Cardiac septum (tissue), 1 donor: ENCODE measurements at places on chromosomes 7 and 10.

GRCh38 chr7:100670074-100670473 lies 3.5 kb upstream of the GNB2 start:
- DNase-seq, result no peak

DNA sequence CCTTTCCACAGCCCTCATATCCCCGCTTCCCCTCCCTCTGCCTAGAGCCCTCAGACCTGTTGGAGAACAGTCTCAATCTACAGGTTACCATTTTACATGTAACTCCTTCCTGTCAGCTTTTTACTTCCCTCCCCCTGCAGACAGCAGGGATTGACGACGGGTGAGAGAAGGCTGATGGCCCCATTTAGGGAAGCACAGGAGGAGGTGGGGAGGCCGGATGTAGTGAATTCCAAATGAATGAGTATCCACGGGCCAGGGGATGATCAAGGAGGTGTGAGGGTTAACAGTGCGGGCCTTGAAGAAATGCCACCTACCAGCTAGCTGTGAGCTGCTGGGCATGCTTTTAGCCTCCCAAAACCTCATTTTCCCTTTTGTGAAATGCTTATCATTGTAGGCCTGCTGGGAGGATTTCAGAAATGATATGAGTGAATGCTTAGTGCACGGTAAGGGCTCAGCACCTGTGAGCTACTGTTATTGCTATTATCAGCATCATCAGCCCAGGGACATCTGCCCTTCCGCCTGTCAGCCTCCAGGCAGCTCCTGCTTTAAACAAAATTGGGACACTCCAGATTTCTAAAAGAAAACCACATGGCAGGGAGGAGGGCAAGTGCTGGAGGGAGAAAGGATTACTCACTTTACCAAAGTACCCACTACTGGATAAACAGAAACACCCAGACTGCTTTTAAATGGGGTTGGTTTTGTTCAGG lies 6.5 kb upstream of the NANOS1 start:
- no peak for DNase-seq

- DNase-seq, result no peak
These were observed 225.3 kb downstream of the KIF20B start for GRCh38 chr10:89926736-89927135.

- DNase-seq, result no peak
These were observed 161.2 kb downstream of the GRK5 start for GRCh38 chr10:119368581-119368980.

DNA sequence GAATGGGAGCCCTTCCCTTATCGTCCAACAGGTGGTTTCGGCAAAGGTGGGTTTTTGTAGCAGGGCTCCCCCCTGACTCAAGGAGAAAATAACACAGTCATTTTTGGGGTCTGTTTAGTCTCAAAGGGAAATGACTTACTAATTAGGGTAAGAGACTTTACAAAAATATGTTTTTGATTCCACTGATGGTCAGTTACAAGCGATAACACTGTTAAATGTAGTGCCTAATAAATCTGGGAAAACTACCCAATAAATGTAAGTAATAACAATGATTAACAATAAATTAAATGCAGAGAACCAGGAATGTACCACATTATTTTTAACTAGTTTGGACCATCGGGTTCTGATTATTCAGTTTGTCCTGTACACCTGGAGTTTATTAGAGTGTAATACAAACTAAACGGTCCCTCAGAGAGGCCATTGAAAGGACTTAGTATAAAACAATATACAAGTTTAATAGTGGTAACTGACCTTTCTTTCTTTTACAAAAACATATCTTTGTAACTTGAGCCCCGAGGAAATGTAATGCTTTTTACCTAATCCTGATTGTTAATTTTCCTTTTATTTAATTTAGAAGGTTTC lies 216.2 kb upstream of the HABP2 start:
- DNase-seq, result no peak

DNA sequence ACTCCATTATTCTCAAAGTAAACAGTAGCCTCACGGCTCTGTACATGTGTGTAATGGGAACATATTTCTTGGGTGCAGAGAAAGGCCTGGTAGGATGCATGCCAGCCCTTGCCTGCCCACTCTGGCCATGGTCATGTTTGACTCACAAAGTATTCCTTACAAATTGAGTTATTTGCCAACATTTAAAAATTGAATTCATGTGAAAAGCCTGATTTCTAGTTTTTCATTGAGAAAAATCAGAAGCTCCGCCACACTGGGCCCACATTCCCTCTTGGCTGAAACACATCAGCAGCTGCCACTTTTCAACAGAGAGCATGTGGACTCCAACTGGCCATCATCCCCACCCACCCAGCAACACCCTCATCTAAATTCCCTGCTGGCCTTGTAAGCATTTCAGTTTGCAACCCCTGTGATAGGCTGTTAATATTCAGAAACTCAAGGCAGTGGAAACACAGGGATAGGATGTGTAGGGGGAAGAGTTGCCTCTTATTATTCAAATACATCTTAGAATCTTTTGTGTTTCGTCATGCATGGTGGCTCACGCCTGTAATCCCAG lies 40.9 kb downstream of the CDH23 start:
- DNase-seq, result no peak

DNA sequence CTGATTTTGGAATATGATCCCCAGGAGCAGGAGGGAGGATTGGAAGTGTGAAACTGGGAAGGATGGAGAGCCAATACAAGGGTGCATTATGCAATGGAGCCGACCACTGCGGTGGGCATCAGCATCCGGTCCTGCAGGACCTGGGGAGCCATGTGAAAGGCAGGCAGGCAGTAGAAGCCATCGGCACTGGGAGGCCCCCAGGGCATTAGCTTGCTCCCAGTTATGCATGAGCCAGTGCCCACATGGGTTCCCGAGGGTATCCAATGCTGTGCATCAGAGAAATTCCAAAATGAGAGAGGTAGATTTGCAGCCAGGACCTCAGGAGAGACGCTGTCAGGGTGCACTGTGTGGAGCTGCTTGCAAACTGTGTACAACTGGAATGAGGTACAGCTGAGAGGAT lies 8.7 kb upstream of the KCP start:
- peak; percentile 15 for DNase-seq

DNA sequence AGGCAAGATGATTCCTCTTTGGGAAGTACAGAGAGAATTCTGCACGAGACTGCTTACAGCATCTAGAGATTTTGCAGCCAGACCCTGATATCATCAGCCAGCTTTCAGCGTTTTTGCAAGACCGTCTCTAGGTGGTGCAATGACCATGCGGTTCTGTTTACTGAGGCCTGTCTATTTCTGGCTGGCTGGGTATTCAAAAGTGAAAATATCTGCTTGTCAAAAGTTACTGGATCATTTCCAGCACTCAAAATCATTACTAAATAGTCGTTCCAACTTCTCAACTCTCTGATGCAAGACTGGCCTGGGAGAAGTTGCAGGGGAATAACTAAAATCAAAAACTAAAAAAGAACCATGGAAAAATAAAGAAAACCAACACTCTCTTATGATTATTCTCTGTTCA lies 240.1 kb downstream of the ELMO1 start:
- no peak for DNase-seq

GRCh38 chr10:117594722-117595121 lies 52.2 kb downstream of the EMX2 start:
- DNase-seq, result no peak

GRCh38 chr10:91295346-91295745 lies 74.9 kb downstream of the PCGF5 start:
- no peak for DNase-seq

- DNase-seq, result no peak
These were observed 4.4 kb downstream of the BAG3 start for GRCh38 chr10:119655566-119656001.
